ENCODE measurements at places on chromosomes 1 and 21.

DNA sequence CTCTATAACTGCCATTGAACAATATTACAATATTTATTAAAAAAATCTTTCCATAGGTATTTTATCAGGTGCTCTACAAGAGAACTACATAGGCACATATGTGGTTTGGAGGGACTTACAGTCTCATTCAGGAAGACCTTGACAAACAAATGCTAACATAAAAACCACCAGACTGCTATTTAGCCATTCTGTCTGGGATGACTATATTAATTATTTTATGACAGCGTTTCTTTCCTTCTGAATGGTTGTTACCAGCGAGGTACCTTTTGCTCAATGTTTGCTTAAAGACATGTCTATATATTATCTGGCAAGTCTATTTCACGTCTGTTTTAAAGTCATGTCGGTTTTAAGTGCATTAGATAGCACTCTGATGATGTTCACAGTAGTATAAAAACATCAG is 69.7 kb downstream of the RUNX1 start:
- DNase-seq: no peak

- peak; percentile 26 for DNase-seq
Measured at GRCh38 chr1:193588311-193589082, 402.1 kb upstream of the B3GALT2 start.

GRCh38 chr1:161106431-161106830 is 8.3 kb downstream of the KLHDC9 start:
- DNase-seq: no peak

DNA sequence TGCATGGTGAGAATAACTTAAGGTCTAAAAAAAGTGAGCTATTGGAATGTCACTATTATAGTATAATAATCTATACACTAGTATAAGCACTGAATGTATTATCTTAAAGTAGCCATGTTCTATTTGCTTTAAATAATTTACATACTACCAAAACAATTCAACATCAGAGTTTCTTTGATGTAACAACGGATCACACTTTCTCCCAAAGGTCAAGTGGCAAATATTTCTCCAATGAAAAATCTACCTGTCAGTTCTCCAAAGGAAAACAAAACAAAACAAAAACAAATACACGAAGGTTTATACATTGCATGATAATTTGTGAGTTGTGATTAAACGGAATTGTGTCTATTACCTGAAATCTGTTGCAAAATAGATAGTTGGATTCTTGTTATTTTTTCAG is 581.4 kb downstream of the USP25 start:
- DNase-seq: no peak

GRCh38 chr21:15281714-15282113 is 216.9 kb upstream of the NRIP1 start:
- no peak for DNase-seq

DNA sequence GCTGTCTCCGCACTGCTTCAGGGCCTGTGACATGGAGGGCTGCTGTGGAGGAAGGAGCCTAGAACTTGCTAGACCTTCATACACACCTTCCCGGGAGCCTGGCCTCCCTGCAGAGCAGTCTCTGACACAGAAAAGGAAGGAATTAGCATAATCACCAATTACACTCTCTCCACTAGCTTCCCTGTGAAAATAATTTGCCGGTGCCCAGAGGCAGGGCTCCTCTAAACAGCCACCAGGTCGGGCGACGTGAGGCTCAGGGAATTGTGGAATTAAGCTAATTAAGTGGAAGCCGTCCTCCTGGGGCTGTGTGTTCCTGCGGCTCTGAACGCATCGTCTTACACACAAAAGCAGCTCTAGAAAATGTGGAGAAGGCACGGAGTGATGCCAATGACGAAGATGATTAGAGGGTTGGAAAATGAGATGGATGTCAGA is 82.6 kb downstream of the NENF start:
- DNase-seq: no peak

DNA sequence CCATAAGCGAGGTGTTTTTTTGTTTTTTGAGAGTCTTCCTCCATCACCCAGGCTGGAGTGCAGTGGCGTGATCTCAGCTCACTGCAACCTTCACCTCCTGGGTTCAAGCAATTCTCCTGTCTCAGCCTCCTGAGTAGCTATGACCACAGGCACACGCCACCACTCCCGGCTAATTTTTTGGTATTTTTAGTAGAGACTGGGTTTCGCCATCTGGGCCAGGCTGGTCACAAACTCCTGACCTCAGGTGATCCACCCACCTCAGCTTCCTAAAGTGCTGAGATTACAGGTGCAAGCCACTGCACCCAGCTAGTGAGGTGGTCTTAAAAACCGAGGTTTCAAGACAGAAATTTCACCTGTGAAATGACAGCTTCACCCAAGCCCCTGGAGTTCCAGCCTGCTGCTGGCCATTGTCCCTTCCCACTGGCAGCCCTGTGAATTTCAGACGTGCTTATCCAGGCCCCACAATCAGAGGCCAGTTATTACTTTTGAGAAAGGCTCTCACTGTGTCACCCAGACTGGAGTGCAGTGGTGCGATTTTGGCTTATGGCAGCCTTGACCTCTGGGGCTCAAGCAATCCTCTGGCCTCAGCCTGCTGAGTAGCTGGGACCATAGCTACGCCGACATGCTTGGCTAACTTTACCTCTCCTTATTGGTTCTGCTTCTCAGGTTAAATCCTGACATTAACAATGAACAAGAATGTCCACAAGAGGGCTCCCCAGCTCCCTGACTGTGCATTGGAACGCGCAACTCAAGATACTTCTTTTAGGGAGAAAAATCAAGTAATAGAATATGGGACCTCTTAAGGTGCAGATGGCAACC is 19.4 kb downstream of the ENO1 start:
- peak; percentile 58 for DNase-seq

DNA sequence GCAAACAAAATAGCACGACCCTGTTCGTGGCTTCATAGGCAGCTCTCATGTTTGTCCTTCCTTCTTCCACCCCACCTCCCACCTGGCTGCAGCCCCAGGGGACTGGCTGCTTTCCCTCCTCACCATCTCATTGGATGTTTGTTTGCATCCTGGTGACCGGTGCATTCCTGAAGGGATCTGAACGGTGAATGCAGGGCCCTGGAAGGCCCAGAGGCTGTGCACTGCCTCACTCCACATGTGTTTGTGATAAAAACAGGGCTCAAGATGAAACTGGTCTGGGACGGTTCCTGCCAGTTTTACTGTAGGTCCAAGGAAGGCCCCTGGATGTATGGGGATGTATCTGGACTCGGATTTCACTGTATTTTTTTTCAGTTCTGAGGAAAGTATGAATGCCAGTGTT is 42.8 kb downstream of the CNN3 start:
- DNase-seq: peak; percentile 87

DNA sequence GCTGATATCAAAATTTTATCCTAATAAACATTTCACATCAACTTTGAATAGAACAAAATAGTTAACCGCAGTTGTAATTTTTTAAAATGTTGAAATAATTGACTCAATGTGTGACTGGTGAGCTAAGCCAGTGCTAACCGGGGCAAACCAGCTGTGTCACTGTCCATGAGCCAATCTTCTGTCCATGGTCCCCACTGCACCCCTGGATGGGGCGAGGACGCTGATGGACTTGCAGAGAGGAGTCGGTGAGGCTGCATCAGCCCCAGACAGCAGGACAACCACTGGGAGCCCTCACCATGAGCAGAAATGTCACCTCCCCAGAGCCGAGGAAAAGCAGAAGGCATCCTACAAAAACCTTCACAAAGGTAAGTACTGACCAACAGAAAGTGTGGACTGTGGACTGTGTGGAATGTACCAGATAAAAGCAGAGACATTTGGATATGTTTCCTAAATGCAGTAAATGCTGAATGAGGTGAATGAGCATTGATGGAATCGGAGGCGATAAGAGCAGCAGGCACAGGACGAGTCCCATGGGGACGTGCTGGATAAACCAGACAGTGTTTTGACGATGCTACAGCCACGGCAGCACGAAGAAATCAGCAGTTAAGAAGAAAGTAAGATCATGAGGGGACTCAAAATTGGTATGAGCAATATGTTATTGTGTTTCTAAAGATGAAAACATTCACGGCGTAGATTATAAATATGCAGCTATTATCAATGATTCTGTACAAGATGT is 115.0 kb upstream of the BACE2 start:
- DNase-seq: no peak

- DNase-seq: no peak
Measured at GRCh38 chr1:219177363-219177762, 3.7 kb downstream of the LYPLAL1 start.

DNA sequence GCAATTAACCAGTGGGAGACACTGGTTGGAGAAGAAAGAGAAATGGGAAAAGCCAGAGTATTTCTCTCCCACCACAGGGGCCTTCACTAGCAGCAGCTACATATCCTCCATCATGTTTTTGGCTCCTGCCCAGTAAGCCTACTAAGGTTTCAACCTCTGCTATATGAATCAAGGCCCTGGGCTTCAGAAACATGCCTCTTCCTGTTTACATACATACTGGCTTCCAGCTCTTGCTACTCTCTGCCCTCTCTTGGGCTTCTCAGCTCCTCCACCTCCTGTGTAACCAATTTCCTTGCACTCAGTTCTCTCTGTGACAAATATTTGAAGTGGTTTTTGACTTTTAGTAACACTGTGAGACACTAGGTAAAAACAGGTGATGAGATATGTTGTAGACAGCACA is 80.8 kb downstream of the LRRC7 start:
- peak; percentile 55 for DNase-seq

GRCh38 chr1:24015221-24016210 is 35.4 kb upstream of the SRSF10 start:
- peak; percentile 69 for DNase-seq

- no peak for DNase-seq
Measured at GRCh38 chr1:118487091-118487490, 302.1 kb upstream of the SPAG17 start.

- DNase-seq: peak; percentile 30
Measured at GRCh38 chr1:67830226-67830625, 3.0 kb downstream of the GNG12 start.

- DNase-seq: no peak
Measured at GRCh38 chr1:193221651-193222050, 35.2 kb upstream of the B3GALT2 start.

- DNase-seq: peak; percentile 52
Measured at GRCh38 chr1:243234978-243235647, 20.0 kb downstream of the CEP170 start.

DNA sequence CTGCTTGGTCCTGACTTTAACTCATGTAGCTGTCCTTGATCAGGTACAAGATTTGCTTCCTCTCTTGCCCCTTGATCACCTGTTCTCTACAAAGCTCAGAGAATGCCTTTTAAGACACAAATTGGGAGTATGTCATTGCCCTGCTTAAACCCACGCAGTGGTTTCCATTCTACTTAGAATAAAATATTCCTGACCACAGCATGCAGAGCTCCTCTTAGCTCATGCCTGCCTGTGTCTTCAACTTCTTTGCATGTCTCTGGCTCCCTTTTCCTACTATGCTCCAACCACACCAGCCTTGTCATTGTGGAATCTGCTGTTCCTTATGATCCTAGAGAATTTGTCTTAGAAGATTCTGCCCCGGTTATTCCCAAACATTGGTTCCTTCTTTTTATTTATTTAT is 393.1 kb downstream of the RRAGC start:
- no peak for DNase-seq

- DNase-seq: peak; percentile 68
Measured at GRCh38 chr1:243968413-243968812, 82.7 kb upstream of the ZBTB18 start.

DNA sequence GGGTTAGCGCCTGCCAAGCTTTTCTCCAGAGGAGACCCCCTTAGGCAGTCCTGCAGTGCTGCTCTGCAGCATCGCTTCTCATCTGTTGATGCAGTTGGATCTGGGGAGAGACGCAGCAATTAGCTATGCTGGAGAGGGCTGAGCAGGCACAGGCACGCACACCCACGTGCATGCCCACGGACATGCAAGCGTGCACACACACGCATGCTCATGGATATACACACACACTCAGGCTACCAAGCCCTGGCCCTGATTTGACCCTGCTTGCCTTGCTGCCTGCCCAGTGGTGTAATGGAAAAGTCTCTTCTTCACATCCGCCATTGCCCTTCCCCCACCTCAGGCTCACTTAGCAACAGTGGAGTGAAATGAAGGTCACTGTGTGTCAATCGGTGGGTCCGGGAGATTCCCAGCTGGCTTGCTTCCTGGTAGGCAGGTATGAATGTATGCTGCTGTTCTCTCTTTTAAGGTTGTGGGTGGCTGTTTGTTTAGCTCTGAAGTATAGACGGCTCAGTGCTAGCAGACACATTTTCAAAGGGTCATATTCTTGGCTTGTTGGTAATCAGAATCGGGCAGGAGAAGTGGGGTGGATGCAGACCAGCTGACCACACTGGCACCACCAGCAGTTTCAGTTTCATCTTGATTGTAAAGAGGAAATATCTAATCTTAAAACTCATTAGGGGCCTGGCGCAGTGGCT is 9.5 kb downstream of the ATP1B1 start:
- DNase-seq: no peak

DNA sequence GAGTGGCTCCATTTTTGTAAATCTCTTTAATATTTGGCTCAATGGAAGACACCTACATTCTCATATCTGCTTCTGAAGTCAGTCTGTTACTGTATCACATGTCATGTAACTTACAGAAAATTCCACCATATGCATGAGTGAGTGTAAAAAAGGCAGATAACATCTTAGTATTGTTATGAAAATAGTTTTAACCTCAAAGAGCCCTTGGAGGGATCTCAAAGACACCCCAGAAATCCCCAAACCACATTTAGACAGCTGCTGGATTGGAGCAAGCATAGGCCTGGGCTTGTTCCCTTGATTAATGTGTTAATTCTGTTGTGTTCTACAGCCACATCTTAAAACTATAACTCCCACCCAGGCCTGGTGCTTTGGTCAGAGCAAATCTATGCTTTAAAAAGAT is 16.9 kb downstream of the MACO1 start:
- no peak for DNase-seq

DNA sequence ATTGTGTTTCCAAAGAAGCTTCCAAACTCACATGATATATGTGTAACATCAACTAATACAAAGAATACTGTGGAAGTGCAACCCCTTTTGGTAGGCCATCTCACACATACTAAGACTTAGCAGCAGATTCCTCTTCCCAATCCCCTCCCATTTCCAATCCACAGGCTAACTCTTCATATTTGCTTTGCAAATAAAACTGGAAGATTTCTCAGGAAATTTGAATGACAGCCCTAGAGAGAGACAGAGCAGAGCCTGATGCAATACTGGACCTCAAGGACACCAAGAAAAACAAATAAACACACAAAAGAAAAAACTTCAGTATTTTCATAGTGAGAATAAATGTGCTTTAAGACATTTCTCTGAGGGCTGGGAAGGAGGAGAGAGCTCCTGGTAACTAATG is 190.2 kb upstream of the BRINP3 start:
- DNase-seq: no peak

GRCh38 chr1:63723602-63724001 is 50.2 kb upstream of the ROR1 start:
- DNase-seq: no peak

Data from fibroblast of skin of back (primary cell).